Activated CD8-positive, alpha-beta memory T cell treated with anti-CD3 and anti-CD28 coated beads, Interleukin-2, amount 50 U/mL, for 48 hours (primary cell): ENCODE measurements at places on chromosomes 3 and 15.

- DNase-seq: peak; percentile 51
Measured at GRCh38 chr3:39106281-39106811, 1.1 kb downstream of the GORASP1 start.

DNA sequence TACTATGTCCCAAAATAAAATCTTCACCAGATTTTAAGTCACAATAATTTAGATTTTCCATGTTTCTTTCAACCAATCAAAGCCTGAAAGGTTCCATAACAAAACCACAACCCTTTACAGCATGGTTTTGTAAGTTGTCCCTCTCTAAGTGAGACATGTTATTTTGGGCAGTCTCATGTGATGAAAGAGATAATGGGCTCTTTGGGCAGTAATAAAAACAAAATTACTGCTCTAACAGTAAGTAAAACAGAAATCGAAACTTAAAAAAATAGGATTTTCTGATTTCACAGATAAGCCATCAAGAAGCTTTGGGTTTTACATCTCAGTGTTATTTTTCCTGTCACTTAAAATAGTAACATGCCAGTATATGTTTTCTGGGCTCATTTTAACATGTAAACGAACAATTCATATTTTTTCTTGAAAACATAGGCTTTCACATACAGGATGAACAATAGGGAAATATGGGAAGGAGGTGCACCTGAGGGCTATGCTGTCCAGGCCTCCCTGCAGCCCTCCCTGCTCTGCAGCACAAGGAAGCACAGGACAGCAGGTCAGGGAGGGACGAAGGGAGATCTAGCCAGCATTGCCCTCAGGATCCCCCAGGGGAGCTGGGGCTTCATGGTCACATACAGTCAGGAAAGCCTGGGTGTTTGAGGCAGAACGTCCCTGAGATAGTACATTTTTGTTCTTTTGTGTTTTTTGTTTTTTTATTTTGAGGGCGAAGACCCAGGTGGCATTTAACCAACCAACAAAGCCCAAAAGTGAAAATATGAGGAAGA, 157.4 kb downstream of the SHOX2 start:
- no peak for DNase-seq

DNA sequence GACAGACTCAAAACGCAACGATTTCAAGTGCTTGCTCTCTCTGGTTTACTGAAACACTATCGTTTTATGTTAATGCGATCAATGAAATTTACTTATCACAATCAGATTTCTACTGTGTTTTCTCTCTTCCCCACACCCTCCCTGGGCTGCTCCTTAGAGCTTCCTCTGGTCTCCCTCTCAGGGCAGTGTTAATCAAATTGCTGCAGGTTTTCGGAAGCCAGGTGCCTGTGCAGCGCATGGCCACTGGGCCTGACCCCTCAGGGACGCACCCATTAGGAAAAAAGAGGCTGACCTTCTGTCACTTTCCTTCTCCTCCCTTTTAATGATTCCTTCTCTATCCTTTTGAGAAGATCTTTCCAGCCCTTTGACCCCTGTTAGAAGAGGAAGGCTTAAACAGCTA, 134.5 kb upstream of the ONECUT1 start:
- no peak for DNase-seq

GRCh38 chr3:107077391-107077790, 299.8 kb upstream of the CCDC54 start:
- no peak for DNase-seq

GRCh38 chr15:91936927-91937326, 83.4 kb downstream of the SLCO3A1 start:
- DNase-seq: no peak
